ENCODE measurements at places on chromosomes 3 and 15.

DNA sequence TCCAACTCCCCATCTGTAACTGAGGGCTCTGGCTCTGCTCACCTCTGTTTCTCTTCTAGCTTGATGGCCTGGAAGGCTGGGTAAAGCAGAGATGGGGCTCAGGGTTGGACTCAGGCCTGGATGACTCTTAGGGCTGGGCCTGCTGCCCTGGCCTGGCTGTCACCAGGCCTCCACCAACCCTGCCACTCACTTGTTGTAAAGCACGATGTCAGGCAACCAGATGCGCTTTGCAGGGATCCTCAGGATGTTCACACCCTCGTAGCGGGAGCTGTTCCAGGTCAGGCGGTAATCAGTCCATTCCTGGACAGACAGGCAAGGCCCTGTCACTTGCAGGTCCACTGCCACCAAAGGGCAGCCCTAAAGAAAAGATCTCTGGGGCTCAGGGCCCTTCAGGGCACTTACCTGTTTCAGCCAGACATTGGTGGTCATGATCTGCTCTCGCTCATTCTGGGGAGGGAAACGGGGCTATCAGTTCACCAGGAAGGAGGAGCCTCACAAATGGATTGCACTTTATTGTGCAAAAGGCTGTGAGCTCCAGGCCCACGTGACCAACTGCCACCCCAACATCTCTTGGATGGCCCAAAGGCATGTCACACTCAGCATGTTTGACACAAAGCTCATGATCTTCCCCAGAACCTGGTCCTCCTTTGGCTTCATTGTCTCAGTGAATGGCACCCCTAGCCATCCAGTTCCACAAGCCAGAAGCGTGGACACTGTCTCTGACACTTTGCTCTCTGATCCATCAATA, 9.9 kb downstream of the CHRNB4 start:
- DNase-seq = no peak

- no peak for DNase-seq
Measured at GRCh38 chr15:27854601-27855000, 244.5 kb downstream of the OCA2 start.

DNA sequence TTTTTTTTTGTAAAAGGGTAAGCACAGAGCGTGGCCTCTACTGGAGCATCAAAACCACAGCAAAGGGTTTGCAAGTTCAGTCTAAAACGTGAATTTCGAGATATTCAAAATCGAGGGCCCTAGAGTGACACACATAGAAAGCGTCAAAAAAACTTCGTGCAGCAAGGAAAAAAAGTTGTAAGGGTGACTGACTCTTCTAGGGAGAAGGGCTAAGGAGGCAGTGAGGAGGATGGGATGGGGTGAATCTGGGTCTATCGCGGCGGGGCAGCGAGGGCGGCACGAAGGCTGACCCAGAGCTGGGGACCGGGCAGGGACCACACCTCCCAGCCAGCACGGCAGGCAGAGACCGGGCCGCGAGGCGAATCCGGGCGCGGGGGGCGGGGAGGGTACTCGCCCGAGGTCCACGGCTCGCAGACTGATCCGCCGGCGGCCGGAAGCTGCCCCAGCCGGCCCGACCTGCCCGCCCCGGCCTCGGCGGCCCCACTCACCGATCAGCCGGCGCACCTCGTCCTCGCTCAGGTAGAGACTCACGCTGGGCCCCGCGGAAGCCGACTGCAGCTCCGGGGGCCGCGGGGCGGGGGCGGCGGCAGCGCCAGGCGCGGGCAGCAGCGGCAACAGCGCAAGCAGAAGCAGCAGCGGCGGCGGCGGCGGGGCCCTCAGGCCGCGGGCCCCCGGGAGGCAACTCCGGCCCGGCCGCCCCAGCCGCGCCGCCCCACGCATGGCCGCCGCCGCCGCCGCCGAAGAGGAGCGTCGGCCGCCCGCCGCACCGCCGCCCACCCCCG, 533 bp downstream of the RYK start:
- DNase-seq = peak; percentile 48

- DNase-seq = no peak
Measured at GRCh38 chr3:18423401-18424212, 1.5 kb downstream of the SATB1 start.

DNA sequence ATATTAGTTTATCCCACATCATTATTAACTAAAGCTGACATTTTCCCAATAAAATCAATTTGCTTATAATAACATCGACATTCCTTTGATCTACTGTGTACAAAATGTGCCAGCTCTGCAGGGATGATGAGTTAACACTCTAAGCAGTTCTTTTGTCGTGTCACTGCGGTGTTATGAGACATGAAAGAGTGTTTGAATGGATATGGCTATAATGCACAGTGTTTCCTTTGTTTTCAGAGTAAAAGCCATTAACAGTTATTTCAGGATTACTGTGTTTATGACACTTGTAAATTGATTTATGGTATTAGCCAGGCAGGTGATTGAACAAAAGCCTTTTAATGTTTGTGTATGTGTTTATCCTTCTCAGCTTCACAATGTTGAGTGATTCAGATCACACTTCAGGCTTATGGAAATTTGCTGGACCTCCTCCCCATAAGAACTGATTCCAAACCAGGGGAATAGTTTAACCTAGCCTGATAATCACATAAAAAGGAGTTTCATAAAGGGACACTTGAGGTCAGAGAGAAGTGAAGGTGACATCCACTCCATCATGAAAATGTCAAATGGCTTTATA, 115.7 kb downstream of the CHL1 start:
- peak; percentile 62 for DNase-seq

DNA sequence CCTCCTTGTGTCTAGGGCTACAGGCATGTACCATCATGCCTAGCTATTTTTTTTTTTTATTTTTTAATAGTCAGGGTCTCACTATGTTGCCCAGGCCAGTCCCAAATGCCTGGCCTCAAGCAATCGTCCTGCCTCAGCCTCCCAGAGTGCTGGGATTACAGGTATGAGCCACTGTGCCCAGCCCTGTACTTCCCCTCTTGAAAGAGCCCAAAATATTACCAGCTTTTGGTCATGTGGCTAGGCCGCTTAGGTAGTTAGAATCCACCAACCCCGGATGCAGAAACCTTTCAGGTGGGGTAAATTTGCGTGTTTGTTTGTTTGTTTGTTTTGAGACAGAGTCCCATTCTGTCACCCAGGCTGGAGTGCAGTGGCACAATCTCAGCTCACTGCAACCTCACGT, 132.8 kb upstream of the C2CD4B start:
- DNase-seq = no peak

DNA sequence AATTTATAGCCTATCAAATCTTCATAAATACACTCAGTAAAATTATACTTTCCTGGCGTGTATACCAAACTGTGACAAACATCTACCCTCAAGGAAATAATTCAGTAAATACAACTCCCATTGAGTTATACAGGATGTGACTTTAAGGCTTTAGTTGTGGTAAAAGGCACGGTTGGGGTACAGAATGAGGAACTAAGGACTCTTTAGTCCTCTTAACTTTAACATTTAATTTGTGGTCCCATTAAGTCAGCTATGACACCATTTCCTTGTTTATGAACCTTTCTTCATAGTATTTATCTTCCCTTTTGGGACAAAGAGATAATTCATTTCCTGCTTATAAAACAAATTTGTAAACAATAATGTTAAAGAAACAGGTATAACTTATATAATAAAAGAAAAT, 30.2 kb downstream of the IFT80 start:
- no peak for DNase-seq

GRCh38 chr15:52658955-52659354, 20.2 kb downstream of the ATOSA start:
- no peak for DNase-seq

GRCh38 chr3:190281308-190282051, 40.8 kb downstream of the CLDN1 start:
- DNase-seq = no peak

DNA sequence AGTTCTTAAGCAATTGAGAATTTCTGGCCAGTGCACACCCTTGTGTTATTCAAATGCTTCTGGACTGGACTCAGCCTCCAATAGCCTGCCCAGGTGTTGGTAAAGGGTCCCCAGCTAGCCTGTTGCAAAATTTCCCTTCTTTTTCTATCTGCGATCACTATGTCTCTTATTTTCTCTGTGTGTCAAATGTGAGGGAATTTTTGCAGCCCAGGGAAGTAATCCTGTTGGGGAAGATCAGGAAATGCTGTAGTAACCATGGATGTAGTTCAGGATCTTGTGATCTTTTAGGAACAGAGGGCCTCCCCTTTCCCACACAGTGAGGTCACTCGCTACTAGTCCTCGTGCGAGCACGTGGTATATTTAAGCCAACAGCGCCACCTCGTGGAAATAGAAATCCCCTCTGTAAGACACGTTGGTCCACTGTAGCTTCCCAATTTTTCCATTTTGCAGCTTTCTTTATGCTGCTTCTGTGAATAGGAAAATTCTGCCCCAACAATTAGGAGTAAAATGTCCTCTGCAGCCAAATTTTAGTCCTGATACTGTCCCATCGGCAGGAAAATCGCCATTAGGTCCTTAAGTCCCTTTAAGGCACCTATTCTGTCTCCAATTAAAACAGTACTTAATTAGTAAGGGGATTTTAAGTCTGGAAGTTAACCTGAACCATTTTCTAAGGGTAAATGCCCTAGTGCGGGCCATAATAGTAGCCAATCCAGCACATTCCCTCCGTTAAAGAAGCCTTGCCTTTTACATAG, 4.0 kb upstream of the SMCO1 start:
- DNase-seq = peak; percentile 72

GRCh38 chr3:114730397-114730796, 416.7 kb downstream of the ZBTB20 start:
- DNase-seq = no peak

DNA sequence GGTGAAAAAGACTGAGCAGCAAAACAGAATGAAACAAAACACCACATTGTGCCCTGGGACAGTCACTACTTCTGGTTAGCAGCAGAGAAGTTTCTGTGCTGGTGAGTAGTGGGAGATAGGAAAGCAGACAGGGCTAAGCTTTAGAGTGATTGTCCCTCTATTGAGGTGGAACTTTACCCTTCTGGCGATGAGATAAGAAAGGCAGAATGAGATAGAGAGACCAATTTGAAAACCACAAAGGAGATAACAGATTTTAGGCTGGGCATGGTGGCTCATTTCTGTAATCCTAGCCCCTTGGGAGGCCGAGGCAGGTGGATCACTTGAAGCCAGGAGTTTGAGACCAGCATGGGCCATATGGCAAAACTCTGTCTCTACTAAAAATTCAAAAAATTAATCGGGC, 208.5 kb downstream of the TBL1XR1 start:
- DNase-seq = no peak

- peak; percentile 13 for DNase-seq
Measured at GRCh38 chr15:67548862-67549651, 6.6 kb downstream of the MAP2K5 start.

GRCh38 chr3:148828136-148828690, 602 bp downstream of the CPB1 start:
- DNase-seq = no peak

GRCh38 chr3:168219530-168219929, 123.8 kb upstream of the GOLIM4 start:
- DNase-seq = no peak

DNA sequence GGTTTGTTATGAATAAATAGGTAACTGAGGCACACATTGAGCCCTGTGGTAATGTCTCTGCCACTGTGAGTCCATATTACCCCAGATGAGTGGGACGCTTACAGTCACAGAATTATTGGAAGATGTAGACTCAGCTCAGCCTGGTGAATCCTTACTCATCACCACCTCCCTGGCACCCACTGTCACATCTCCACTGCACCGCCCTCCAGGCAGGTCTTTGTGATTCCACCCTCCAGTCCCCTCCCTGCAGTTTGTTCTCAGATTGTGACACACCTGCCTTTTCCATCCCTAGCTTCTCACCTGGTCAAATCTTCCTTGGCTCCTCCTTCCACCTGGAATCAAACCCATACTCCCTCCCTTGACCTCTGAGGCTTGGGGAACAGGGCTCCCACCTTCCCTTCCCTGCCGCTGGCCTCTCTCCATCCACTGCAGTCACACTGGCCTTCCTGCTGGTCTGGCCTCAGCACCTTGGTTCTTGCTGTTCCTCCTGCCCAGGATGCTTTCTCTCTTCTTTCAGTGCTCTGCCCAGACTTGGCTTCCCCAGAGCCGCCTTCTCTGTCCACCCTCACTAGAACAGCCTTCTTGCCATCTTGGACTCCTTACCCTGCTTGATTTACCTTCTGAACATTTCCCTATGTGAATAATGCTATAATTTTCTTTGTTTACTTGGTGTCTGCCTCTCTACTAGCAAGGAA, 9.4 kb downstream of the SLC6A20 start:
- DNase-seq = no peak

- no peak for DNase-seq
Measured at GRCh38 chr3:74115906-74116305, 491.2 kb upstream of the PDZRN3 start.

GRCh38 chr15:81265256-81265943, 58.5 kb downstream of the STARD5 start:
- DNase-seq = no peak

DNA sequence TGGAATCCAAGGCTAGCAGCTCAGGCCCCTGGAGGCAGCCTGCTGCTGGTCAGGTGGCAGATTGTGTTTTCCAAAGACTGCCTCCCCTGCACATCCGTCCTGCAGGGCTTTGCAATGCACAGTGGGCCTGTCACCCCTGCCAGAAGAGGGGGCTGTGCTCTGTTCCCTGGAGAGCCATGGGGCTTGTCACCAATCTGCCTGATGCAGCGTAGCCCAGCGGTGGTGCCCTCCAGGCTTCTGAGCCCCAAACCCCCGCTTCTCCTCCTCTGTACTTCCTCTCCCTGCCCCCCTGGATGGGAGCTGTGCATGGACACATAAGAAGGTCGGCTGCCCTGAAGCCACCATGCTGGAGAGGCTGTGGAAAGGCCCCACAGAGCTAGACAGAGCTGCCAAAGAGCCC, 10.0 kb upstream of the PLXNA1 start:
- DNase-seq = no peak

- DNase-seq = no peak
Measured at GRCh38 chr3:188083011-188083410, 70.9 kb upstream of the LPP start.

DNA sequence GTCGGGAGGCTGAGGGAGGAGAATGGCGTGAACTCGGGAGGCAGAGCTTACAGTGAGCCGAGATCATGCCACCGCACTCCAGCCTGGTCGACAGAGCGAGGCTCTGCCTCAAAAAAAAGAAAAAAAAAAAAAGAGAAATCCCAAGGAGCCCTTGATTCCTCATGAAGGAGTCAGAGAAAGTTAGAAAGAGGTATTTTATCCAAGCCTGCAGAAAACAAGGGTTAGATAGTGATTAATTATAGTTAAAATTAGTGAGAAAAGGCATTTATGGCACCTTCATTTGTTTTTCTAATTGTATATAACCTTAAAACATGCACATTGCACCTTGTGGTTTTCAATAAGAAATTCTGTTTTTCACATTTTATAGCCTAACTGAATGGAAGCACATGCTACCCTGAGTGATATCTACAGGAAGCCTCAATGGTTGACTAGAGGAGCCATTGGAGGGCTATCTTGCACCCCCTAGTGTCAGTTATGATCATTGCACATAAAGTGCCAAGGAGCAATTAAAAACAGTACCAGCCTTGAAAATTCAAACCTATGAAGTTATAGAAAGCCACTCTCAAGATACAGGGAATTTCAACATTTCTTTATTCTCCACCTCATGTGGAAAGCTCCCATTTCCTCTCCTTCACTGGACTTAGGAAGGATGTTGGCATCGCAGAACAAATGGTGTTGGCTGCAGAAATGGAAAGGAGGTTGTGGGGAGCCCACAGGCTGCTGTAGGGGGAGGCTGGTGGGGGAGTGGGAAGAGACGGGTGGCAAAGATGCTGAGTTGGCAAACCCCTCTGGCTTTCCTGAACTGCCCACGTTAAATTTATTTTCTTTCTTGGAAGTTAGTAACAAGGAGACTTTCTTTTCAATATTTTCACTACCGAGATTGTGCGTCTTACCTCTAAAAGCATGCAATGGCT, 48.5 kb downstream of the ITGA11 start:
- DNase-seq = peak; percentile 13
